Stimulated activated CD4-positive, alpha-beta T cell treated with anti-CD3 and anti-CD28 coated beads, Interleukin-15, amount 100 ng/mL, for 24 hours (primary cell): ENCODE measurements at places on chromosomes 1 and 21.
A peak's percentile ranks its signal among the peaks of the same experiment; 100 is the strongest.

DNA sequence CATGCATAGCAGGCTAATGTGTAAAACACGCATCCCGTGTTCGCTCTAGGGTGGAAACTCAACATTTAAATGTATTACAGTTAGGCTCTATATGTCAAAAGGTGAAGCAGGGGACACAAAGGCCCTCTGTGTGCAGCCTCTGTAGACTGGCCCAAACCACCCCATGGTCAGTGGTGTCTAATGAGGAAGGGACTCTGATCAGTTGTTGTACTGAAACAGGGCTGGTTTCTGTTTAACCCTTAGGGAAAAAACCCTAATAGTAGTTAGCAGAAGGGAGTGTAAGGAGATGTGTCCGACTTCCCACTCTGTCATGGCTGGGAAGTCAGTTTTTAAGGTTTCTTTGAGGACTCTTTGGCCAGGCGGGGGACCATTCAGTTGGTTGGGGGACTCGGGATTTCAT, 21.5 kb upstream of the CD2 start:
- no peak for DNase-seq

GRCh38 chr21:43969115-43969444, 43.0 kb upstream of the TRAPPC10 start:
- no peak for DNase-seq

DNA sequence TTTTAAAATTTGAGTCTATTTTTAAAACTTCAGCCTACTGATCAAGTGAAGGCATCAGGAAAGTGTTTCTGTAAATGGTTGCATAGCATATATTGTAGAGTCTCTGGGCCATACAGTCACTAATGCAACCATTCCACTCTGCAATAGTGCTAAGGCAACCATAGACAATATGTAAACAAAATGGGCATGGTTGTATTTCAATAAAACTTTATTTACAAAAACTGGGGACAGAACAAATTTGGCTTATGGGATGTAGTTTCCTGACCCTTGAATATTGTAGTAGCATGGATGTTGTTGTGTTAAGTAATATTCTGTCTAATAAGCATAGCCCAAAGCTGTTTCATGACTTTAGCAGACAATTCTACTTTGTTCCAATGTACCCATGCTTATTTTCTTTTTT, 117.7 kb downstream of the GRIK1 start:
- no peak for DNase-seq

DNA sequence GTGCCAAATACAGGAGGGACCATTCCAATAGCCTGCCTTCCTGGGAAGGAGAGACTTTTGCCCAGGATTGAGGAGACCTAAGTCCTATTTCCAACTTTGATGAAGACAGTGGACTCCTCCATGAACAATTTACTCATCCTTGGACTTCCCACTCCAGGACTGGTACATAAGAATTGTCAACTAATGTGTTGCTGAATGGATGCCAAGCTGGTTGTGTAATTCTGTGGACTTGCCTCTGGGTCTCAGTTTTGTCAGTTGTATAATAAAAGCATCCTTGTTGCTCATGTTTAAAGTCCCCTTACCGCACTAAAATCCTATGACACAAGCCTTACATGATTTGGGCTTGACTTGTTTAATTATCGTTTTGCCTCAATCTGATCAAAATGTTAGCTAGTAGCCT, 13.2 kb upstream of the ZP4 start:
- DNase-seq: no peak

DNA sequence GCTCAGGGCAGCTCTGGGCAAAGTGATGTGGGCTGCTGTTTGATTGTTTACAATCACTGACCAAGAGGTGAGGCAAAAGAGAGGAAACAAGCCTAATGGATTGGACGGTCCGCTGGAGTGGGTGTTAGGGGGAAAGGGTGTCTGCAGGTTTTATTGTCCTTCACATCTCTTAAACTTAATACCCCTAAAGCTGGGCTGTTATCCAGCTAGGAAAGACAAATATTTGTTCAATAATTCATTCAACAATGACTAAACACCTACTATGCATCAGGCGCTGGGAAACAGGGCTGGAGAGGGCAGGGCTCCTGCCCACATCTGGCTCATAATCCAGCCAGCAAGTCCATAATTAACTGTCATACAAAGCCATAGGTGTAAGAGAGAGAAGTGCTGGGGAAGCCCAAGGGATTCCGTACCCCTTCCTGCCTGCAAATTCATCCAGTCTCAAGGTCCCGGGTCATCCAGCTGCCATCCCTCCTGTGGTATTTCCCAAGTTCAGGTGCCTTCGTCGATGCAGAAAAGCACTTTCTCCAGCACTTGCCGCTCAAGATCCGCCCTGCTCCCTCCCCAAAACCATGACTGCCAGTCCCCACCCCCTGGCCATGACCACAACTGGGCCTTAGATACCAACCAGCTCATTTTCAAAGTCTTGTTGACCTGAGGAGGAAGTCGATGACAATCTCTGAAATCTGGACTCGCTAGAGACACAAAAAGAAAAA, 10.7 kb downstream of the TMEM63A start:
- no peak for DNase-seq

GRCh38 chr1:46996659-46997281, 26.7 kb upstream of the CYP4X1 start:
- DNase-seq: no peak

- no peak for DNase-seq
Observed at GRCh38 chr1:213231795-213232231, 180.8 kb downstream of the RPS6KC1 start.

- DNase-seq: no peak
Observed at GRCh38 chr1:233796146-233796783, 108.2 kb upstream of the SLC35F3 start.

DNA sequence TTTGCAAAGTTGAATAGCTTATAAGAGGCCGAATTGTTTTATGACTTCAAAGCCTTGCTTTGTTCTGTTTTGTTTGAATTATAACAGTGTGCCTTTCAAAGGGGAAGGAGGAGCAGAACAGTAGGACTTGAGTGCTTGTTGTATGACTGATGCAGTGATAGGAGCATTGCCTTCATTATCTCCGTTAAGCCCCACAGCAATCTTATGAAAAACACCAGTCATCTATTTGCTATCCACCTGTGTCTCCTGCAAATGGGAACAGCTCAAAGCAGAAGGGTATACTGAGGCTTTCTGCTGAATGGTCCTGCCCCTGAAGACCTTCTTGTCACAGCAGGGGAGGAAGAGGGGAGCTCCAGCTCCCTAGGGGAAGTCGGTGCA, 127.5 kb downstream of the RNF220 start:
- no peak for DNase-seq

DNA sequence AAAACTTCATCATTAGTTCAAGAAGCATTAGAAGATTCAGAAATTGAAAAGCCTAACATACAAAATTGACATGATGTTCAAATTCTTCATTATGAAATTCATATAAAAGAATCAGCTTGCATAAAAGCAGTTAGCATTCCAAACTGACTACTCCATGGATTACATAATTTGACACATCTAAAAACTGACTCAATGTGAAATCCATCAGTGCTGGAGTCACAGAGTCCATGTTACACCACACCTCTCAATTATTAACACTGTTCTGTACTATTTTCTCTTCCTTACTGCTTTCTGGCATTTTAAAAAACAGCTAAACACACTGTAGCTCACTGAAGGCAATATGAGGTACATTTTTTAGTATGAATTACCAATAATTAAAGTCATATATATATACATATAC, 28.0 kb downstream of the ARHGAP29 start:
- DNase-seq: no peak

DNA sequence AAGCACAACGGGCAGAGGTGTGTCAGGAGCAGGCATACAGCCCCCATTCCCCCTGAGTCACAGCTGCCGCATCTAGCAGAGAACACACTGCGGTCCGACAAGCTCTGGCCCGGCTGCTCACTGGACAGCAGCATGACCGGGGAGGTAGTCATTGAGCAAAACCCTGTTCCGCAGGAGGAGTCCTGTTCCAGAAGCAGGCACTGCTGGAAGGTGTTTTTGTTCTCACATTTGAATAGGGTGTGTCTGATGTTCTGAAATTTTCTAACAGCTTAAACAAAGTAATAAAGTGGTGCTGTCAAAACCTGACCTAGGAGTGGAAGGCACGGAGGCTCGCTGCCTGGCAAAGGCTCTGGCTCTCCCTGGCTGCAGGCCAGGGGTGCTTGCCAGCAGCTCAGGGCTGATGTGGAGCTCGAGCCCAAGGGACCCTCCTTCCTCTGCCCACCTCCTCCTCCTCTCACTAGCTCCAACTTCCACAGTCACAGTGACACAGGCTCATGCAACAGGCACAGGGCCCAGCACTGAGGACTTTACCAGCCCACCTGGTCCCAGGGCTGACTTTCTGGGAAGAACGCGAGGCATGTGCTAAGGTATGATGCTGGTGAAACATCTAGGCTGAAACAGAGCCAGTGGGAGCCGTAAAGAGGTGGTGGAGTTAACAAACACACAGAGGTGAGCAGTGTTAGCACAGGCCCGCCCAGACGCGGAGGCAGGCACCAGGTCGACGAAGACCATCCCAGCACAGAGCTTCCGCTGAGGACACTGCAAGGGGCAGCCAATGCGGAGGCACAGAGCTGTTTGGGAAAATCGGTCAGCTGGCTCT, 118.6 kb upstream of the IFFO2 start:
- no peak for DNase-seq

- DNase-seq: peak; percentile 93
Observed at GRCh38 chr1:203304919-203305808, at the start of gene BTG2. BTG2 (plus strand) TSS chr1:203305519; CDS start chr1:203305607, 88 bp downstream.

GRCh38 chr1:40911105-40911504, 48.9 kb upstream of the CITED4 start:
- no peak for DNase-seq

DNA sequence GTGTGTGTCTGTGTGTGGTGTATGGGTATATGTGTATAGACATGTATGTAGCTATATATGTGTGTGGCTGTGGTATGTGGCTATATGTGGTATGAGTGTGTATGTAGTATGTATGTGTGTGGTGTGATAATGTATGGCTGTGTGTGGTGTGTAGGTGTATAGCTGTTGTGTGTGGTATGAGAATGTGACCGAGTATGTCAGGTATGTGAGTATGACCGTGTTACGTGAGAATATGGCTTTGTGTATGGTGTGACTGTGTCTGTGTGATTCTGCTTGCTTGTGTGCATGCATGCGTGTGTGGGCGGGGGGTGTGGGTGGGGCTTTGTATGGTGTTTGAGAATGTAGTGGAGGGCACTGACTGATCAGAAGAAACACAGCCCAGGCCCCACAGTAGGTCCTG, 3.5 kb downstream of the ZNF691 start:
- no peak for DNase-seq

- DNase-seq: no peak
Observed at GRCh38 chr1:86282611-86283010, 113.5 kb downstream of the ODF2L start.

DNA sequence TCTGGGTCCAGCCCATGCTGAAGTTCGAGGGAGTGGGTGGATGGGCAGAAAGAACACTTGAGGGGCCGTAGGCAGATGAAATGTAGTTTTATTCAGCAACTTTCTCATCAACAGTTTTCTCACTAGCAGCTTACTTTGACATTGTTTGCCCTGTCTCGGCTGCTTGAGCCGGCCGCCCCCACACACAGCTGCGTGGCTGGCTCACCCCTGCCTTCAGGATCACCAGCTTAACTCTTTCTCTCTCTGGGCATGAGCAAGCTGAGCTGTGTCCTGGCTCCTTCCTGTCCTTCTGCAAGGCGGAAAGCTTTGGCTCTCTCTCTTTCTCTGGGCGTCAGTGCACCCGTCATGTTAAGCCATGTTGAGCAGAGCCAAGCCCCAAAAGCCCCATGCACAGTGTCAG, 104.4 kb upstream of the GNG12 start:
- DNase-seq: no peak

DNA sequence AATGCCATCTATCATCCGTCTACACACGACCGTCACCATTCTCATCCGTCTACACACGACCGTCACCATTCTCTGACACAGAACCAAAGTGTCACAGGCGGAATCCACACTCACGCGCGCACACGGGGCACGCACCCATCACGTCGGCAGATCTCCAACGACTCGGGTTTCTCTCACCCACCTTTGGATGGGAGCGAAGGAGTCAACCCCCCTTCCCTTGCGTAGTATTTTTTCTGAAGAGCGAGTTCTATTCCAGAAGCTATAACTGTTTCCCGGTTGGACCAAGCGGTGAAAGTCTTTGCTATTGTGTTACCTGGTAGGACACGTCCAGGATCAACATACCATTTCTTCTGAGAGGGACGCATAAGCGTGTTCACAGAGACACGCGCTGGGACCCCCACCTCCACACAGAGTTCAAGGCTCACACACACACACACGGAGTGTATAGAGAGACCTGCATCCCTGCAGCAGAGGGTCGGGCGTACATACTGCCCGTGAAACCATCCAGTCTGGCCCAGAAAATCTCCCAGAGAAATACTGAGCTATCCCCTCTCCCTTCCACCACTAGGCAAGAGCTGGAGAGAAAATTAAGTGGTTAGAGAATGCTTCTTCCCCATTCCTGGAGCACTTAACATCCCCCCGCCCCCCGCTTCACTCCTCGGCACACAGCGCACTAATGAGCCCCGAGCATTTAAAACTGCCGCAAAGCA, 741 bp downstream of the DUSP10 start:
- peak; percentile 37 for DNase-seq

DNA sequence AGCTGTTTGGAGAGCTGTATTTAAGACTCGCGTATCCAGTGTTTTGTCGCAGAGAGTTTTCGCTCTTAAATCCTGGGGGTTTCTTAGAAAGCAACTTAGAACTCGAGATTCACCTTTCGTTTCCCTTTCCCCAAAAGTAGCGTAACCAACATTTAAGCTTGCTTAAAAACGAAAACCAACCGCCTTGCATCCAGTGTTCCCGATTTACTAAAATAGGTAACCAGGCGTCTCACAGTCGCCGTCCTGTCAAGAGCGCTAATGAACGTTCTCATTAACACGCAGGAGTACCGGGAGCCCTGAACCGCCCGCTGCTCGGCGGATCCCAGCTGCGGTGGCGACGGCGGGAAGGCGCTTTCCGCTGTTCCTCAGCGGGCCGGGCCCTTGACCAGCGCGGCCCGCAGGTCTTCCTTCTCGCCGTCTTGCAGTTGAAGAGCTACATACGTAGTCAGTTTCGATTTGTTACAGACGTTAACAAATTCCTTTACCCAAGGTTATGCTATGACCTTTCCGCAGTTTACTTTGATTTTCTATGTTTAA, 1.9 kb downstream of the OLIG1 start:
- peak; percentile 7 for DNase-seq

- DNase-seq: peak; percentile 34
Observed at GRCh38 chr1:154178013-154178412, 13.9 kb downstream of the TPM3 start.

- DNase-seq: no peak
Observed at GRCh38 chr1:165525708-165526107, 18.1 kb upstream of the LRRC52 start.

- DNase-seq: no peak
Observed at GRCh38 chr1:30670240-30671060, 52.9 kb downstream of the MATN1 start.

DNA sequence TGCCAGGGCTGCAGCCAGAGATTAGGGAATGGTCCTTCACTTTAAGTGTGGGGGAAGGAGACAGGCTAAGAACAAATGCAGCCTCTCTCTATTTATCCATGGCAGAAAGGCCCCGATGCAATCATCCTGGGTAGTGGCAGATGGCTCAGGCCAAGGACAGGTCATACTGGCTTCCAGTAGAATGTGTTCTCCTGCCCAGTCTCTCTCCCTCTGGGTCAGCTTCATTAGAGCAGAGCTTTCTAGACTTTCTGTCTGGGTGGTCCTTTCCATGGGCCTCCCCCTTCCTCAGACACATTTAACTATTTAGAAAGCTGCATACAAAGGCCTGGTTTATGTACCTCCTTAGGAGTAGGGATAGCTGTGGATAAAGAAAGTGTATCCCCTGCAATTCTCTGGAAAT, 4.8 kb upstream of the PTCH2 start:
- no peak for DNase-seq

GRCh38 chr1:998745-998994, 1.2 kb downstream of the HES4 start:
- DNase-seq: no peak

- DNase-seq: peak; percentile 47
Observed at GRCh38 chr1:99004861-99005442, at the start of gene PLPPR5. PLPPR5 (minus strand) TSS chr1:99004861; CDS start chr1:99004671, 190 bp downstream.
